ENCODE measurements at places on chromosomes 16 and 17. TPM values are rescaled to one million over a fixed set of nuclear protein-coding genes. Genes with fewer than 3 reads are reported as not detected.

Gene CEP112
- polyA plus RNA-seq, result 7.6 TPM

Gene UMOD
- polyA plus RNA-seq, result not detected

Gene P2RX5
- polyA plus RNA-seq, result 2.1 TPM

Gene APOBR
- 0.62 TPM for polyA plus RNA-seq

Gene MGAT5B
- polyA plus RNA-seq, result 0.16 TPM

Gene KRT20
- 0.22 TPM for polyA plus RNA-seq

Gene CBX8
- 5.6 TPM for polyA plus RNA-seq

Gene MYO15A
- polyA plus RNA-seq, result 0.86 TPM

Gene NPB
- 0.23 TPM for polyA plus RNA-seq

Gene TOM1L2
- 24.8 TPM for polyA plus RNA-seq

Gene COPZ2
- polyA plus RNA-seq, result 115 TPM

Gene CRYM
- 0.06 TPM for polyA plus RNA-seq

Gene ZP2
- not detected for polyA plus RNA-seq

Gene HOXB2
- 24.3 TPM for polyA plus RNA-seq

Gene ANKRD40CL
- not detected for polyA plus RNA-seq

Gene CD300A
- polyA plus RNA-seq, result 1.2 TPM
